ENCODE measurements at places on chromosomes 3 and 15.

- DNase-seq, result no peak
Measured at GRCh38 chr3:30248423-30248822, 358.0 kb upstream of the TGFBR2 start.

- DNase-seq, result no peak
Measured at GRCh38 chr3:123289391-123290106, 87.8 kb downstream of the SEC22A start.

DNA sequence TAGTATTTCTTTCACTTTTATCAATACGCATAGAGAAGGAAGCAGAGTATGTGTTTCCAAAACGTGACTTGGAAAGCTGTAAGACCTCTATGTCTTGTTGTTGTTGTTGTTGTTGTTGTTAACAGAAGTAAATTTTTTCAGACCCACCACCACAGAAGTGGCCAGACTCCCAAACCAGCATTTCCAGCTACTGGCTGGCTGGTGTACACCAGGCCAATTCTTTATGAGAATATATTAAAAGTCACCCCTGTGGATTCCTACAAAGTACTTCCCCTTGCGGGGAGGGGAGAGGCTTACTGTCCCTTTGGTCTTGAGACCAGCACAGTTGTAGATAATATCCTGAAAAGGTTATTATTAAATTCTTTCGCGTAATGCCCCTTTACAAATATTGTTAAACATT is 1.6 kb upstream of the FOXP1 start:
- DNase-seq, result no peak

DNA sequence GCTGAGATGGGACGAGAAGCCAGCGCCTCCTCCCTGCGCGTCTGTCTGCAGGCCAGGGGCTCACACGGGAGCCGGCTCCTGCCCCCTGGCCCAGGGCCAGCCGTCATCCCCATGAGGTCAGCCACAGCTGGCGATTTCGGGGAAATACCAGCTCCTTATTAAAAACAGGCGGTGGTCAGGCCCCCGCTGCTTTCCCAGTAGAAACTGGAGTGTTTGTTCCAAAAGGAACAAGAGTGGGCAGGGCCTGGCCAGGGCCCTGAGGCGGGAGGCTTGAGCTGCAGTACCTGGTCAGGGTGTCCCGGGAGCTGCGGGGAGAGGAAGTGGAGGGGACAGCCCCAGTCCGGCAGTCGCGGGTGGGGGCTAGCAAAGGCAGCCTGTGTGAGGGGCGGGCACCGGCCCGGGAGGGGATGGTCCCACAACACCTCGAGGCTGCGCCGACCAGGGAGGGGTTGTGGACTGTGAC is 17.8 kb downstream of the MYL3 start:
- peak; percentile 91 for DNase-seq

DNA sequence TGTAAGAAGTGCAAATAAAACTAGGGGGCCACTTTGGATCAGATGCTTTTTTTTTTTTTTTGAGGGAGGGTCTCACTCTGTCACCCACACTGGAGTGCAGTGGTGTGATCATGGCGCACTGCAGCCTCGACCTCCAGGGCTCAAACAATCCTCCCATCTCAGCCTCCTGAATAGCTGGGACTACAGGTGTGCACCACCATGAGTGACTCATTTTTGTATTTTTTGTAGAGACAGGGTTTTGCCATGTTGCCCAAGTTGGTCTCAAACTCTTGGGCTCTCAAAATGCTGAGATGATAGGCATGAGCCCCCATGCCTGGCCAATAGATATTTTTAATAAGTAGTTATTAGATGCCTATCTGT is 20.8 kb downstream of the CCR1 start:
- no peak for DNase-seq

DNA sequence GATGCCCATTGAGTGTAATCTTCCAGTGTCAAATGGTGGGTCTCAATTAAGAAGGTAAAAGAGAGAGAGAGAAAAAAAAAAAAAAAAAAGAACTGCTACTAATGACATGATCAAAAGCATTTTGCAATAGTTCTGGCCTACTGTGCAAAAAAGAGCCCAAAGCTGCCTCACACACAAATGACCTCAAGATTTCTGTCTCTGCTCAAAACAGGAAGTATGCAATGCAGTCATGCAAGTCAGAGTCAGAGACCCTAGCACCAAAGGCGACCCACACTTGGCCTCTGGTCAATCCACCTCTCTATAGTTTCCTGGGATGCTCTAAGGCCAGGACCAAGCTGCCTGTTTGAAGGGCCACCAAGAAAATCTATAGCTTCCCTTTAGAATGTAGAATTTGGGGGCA is 323.5 kb downstream of the VPS13C start:
- no peak for DNase-seq

GRCh38 chr3:20147361-20147760 is 38.6 kb downstream of the SGO1 start:
- no peak for DNase-seq

DNA sequence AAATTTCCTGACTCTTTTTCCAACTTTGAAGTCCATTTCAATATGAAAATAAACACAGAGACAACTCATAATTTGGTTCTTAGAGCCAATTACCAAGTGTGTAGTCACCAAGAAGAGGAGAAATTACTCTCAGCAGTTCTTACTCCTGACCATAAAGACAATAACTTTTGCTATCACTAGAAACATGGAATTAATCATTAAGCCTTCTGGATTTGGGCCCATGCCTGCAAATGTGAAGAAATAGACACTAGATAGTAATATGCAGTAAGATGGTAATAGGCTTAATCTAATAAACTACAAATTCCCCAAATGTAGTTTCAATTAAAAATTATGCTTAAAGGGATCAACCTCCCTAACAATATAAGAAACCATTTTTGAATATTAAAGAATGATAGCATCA is 185.1 kb upstream of the AGTR1 start:
- DNase-seq, result peak; percentile 48

DNA sequence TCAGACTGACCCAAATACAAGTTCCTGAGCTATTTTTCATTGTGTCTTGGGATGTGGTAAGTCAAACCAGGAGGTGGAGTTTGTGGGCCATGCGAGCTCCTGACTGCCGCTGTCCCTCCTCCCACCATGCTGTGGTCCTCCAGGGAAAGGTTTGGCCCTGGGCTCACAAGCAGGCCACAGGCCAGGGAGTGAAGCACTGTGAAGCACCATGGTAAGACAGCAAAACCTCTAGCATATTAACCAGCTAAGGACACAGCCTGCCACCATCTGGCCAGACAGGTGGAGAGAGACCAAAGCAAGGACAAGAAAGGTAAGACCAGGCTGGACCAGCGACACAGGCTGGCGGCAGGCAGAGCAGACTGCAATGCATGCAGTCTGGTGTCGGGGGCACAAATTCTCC is 15.3 kb downstream of the RAB43 start:
- no peak for DNase-seq

- DNase-seq, result no peak
Measured at GRCh38 chr15:100901296-100901695, 17.9 kb upstream of the LRRK1 start.

- DNase-seq, result no peak
Measured at GRCh38 chr3:141379250-141379966, 11.1 kb downstream of the ZBTB38 start.

DNA sequence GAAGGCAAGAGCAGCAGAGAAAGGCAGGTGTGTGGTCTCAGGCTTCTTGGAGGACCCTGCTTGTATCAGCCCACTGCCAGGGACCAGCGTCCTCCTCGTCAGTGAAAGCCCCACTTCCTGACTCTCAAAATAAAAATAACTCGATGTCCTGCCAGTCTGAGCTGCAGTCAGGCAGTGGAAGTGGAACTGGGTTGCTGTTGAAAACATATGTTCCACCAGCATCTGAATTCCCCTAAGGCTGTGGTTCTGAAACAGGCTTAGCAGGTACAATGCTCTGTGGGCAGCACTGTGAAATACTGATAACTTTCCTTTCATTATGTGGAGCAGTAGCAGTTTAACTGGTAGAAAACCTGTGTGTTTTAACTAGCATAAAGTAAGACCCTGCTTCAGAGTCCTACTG is 121.6 kb upstream of the EIF1B start:
- DNase-seq, result no peak

DNA sequence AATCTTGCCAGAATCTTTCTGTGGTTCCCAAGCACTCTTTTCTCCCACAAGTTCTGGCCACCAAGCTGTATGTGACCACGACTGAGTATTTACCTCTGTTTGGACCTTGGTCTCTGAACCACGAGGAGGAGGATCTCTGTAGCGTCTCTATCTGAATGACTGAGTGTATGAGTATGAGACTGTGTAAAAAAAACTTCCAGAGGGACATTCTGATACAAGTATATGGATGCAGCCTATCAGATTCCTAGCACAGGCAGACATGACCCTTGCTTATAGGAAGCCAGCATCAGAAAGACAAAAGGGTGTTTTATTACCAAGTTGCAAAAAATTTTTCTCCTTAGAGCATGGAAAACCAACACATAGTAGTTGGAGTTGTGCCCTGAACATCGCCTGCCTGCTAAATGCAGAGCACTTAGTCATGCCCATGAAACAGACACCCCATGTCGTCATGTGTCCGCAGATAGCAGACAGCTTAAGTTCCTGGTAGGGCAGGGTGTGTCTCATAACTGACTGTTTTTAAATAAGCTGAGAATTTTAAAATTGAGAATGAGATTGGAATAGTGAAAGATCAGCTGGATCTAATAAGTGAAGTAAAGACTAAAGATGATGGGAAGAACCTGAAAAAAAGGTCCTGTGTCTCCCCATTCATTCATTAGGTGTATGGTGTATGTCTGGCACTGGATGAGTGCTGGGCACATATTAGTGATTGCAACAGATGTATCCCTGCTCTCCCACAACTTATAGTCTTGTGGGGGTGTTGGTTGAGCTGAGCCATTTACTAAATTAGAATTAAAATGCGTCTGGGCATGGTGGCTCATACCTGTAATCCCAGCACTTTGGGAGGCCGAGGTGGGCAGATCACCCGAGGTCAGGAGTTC is 30.9 kb downstream of the DAG1 start:
- peak; percentile 95 for DNase-seq

Measured in fibroblast of upper back skin (primary cell).